ENCODE measurements at places on chromosomes 2 and 18. TPM values are rescaled to one million over a fixed set of nuclear protein-coding genes. Genes with fewer than 3 reads are reported as not detected.

Gene FIGN
- total RNA-seq, result 12.9 TPM

Gene SCN7A
- total RNA-seq, result 22.3 TPM

GRCh38 chr2:72274380-72274797, 126.7 kb upstream of the CYP26B1 start:
- no peak for DNase-seq

Gene ABHD1
- total RNA-seq, result 3.5 TPM

Gene FSHR
- not detected for total RNA-seq

DNA sequence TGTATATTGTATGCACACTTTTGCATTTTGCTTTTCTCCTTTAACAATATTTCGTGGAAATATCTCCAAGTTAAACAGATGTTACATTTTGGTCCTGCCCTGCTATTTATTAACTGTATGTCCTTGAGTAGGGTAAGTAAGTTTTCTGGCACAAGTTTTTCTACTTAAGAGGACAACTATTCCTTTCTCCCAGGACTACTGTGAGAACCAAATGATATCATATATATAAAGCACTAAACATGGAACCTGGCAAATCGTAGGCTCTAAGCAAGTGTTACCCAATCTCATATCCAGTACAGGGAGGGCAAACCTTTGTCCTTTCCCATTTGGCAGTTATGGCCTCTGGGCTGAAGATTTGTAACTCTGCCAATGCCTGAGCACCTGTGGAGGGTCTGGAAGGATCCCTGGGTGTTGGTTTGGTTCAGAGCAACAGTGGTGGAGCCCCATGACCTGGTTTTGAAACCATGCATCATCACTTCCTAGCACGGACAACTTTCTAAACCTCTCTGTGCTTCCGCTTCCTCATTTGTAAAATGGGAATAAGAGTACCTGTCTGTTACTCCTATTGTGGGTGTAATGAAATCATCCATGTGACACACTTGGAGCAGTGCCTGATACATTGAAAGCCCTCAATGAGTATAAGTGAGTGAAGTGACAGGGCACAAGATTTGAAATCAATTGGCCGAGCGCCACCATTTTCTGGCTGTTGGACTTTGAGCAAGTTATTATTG, 28.3 kb upstream of the ICOS start:
- DNase-seq, result no peak

GRCh38 chr18:62846313-62846712, 131.0 kb downstream of the PHLPP1 start:
- no peak for DNase-seq

Gene C2orf66
- not detected for total RNA-seq

Gene VSNL1
- 15.8 TPM for total RNA-seq

Gene NOSTRIN
- 14.7 TPM for total RNA-seq

Gene PCARE
- 0.74 TPM for total RNA-seq

Gene TMEM37
- total RNA-seq, result 2.4 TPM

DNA sequence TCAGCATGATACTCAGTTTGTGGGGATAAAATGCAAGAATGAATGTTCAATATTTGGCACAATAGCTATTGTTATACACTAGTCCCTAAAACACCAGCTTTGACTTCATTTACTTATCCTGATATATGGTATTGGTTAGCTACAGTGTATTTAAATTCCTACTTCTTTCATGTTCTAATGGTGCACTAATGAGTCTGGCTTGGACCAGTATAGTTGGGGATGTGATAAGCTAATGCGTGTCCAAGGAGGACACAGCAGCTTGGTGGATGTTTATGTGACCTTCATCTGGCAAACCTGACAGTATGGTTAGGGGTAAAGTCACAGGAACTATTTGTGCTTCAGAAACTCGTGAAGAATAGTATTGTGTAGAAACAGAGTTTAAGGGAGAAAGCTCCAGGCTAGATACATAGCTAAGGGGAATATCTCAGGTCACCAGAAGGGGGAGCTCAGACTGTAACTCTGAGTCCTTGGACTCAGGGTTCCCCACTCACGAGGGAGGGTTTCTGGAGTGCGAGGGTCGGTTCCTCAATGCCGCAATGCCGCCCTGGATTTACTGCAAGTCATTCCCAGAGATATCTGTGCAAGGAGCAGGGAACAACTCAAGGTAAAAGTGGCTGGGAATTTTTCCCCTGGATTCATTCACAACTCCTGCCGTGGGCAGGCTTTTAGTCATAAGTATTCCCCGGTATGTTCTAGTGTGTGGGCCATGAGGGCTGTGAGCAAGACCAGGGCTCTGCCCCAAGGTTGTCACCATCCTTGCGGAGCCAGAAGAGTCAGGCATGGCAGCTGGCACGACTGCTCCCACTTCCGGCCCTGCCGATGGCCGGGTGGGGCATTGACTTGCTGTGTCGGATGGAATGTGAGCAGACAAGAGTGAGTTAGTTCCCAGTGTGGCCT, 14.5 kb downstream of the IL1R2 start:
- DNase-seq, result no peak

DNA sequence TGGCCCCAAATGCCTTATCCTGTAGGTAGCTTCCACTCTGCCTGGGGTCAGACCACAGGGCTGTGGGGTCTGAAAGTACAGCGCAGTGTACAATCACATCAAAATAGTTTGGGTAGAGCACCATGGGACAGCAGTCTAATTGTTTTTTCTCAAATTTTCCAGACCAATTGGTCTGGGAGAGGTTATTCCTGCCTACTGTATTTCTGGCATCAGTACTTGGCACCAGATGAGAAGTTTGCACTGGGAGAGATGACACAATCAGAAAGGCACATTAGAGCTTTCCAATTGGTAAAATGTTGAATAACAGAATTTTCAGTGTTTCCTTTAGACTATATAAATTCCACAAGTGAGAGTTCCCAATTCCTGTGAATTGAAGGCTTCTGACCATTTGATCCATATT, 30.9 kb upstream of the LRRTM1 start:
- no peak for DNase-seq

- no peak for DNase-seq
Observed at GRCh38 chr18:22172120-22172582, 2.8 kb downstream of the GATA6 start.

- no peak for DNase-seq
Observed at GRCh38 chr18:49016648-49017539, 66.1 kb upstream of the SMAD7 start.

Gene SLC4A3
- total RNA-seq, result 426 TPM

Gene APLF
- 4.8 TPM for total RNA-seq

Gene ANKRD62
- not detected for total RNA-seq

GRCh38 chr2:85251070-85251616, 76.6 kb downstream of the TGOLN2 start:
- no peak for DNase-seq

DNA sequence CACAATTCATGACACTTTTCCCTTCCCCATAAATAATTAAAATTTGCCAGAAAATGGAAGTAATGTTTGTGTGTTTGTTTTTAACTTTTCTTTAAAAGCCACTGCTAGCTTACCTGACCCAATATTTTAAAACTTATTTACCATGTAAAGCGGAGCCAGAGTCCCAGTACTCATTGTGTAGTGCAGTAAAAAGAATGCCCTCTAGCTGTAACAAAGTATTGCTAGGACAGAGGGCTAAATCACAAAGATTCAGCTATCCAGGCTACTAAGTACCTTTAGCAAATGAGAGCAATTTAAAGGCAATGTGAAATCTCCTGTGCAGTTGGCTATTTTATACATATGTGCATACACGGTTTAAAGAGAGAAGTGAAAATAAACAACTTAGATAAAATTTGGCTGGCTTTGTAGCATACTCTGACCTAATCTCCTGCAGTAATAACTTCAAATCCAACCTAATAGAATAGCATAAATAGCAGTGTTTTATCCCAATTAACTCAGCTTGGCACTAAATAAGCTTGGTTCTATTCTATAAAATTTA, 997.4 kb upstream of the PIK3C3 start:
- no peak for DNase-seq

DNA sequence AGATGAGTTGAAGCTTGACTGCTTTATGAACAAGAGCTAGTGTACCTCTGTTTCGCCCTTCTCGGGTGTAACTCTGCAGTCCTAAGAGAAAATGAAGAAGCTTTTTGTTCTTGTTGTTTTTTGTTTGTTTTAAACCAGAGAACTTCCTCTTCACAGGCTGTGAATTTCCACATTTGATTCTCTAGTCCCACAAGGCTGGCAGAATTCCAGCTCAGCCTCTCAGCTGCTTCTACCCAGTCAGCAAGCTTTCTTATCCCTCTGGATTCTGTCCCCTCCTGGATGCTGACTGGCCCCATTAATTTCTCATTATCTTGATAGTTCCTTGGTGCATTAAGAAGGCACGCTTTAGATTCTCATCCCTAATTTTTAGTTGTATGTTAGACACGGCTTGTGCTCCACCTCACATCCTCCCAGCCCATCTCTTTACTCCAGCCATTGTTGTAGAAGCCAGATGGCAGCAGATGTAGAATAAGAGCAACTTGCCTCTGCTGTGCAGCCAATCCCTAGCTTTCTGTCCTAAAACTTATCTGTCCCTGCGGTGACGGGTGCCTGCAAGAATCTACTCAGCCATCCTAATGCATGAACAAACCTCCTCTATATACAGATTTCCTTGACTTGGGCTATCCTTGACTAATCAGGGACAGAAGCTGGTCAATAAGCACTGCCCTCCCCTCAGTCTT, 12.3 kb upstream of the RESP18 start:
- DNase-seq, result peak; percentile 42

DNA sequence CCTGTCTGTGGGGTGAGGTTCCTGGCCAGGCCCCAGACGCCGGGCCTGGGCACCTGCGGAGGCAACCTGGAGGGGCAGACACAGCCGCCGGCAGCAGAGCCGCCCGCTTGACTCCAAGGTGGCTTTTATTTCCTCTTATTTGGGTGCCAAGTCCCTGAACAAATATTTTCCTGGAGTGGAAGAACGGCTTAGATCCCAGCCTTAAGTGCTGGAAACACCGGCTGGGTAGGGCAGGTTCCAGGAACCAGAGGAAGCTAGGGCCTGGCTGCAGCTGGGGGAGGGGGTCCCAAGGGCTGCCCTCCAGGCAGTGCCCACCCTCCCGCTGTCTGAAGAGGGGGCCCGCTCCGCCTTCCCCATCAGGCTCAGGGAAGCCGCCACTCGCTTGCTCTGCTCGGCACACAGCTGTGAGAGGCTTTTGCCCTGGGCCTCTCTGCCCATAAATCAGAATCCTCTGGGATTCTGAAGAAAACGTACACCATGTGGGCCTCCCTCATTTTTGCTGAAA, 28.2 kb downstream of the SDC1 start:
- DNase-seq, result no peak

DNA sequence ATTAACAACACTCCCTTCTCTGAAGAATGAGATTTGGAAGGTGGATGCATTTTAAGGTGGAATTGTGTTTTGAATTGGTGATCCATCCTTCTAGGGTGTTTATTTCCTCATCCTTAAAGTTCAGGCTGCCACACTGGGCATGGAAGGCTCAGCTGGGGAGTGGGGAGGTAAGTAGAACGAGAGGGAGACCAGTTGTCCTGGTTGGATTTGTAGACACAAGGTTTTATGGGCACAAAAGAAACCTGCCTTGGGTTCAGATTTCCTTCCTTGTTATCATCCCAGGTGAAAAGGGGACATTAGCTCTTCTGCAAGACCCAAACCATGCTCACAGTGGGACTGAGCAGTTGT, 101.0 kb upstream of the SIX3 start:
- no peak for DNase-seq

DNA sequence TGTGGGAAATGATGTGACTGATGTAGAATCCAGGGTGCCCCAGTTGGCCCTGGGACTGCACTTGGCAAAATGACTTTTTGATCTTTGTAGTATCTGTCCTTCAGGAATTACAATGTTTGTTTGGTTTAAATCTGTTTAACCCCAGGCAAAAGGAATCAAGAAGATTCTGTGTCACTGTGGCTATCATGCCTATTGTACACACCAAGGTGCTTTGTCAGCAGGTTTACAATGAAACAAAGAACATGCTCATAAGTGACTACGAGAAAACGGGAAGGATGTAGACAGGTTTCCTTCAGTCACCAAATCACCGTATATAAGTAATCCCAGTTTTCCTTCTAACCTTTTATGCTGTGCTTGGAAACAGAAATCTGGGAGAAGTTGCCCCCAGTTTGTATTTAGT, 109.5 kb downstream of the RTN4 start:
- no peak for DNase-seq

DNA sequence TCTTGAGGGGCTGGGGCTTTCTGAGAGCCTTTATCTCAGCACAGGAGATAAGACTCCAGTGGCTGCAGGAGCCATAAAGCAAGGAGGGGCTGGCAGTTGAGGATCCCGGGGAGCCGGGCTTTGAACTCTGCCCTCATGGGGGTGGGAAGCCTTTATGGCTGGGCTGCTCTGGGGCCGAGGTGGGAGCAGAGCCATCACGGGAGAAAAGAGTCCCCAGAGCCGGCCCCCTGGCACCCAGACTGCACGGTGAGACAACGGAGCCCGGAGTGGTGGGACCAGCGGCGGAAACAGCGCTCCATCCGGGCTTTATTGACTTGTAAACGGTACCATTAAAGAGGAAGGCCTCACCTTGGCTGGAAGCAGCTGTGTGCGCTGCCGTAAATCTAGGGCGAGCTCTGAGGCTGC, 162.6 kb downstream of the MYCN start:
- DNase-seq, result no peak

Gene C2orf78
- not detected for total RNA-seq

Gene EVA1A
- 0.41 TPM for total RNA-seq

- DNase-seq, result no peak
Observed at GRCh38 chr2:10547663-10548376, 99.7 kb upstream of the ODC1 start.

- DNase-seq, result no peak
Observed at GRCh38 chr2:46923041-46923528, 7.5 kb upstream of the MCFD2 start.

DNA sequence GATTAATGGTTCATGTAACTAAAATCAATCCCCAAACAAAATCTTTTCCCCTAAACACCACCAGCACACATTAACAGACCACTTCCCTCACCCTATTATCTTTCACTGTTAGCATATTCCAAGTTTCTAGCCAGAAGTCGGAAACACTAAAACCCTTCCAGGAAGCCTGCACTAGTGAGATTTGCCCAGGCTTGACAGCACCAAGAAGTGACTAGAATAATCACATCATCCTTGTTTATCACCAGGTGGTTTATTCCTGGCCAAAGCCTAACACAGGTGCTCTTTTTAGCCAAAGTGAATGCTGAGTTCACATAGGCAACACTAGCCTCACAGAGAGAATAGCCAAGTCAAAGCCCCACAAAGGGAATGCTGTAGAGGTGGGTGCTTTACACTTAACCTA, 221.2 kb upstream of the HNRNPA3 start:
- no peak for DNase-seq

DNA sequence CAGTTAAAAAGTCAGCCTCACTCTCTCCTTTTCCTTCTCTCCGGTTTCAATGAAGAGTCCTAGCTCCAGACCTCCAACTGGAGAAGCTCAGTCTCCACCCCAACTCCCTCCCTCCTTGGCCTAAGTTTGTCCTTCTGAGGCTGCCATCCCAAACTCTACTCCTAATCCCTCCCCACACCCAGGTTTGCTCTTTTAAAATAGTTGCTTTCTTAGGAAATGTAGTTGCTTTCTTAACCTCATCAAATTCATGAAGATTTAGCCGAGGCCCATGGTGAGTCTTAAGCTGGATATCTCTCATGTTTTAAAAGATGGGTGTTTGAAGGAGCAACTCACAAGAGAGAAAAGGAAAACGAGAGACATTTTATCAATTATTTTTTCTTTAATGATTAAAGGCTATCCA, 937 bp upstream of the LANCL1 start:
- no peak for DNase-seq
